ENCODE measurements at places on chromosomes 6 and 20. TPM values are rescaled to one million over a fixed set of nuclear protein-coding genes. Genes with fewer than 3 reads are reported as not detected.

GRCh38 chr20:23021951-23022350, 13.2 kb upstream of the SSTR4 start:
- DNase-seq: no peak

DNA sequence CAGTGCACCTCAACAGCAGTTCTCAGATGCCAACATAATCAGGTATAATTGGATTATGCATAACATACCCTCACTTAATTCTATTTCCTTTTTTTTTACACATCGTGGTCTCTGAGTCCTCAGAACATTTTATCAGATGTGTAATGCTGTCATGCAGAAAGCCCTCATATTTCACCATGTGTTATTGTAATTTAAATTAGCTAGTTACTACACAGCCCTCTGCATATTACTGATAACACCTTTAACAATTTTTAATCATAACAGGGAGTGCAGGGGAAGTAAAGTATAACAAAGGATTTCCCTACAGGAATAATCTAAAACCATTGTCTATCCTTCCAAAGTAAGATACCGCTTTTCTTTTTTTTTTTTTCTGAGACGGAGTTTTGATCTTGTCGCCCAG, 91.9 kb upstream of the CCDC28A start:
- no peak for DNase-seq

DNA sequence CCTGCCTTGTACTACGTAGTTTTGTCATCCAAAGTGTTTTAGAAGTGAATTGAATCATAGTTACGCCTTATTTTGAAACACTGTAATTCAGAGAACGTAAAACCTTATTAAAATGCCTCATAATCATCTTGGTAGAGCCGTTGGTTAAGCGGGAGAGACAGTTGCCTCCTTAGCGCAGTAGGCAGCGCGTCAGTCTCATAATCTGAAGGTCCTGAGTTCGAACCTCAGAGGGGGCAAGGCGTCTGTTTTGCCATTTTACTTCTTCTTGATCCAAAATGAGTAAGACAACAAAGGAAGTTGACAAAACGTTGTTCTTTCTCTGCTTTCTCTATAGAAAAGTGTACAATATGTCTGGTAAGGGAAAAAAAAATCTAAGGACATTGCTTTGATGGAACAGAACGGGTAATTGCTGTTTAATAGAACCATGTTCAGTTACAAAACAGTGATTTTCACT, 20.7 kb upstream of the TRIM27 start:
- DNase-seq: peak; percentile 51

DNA sequence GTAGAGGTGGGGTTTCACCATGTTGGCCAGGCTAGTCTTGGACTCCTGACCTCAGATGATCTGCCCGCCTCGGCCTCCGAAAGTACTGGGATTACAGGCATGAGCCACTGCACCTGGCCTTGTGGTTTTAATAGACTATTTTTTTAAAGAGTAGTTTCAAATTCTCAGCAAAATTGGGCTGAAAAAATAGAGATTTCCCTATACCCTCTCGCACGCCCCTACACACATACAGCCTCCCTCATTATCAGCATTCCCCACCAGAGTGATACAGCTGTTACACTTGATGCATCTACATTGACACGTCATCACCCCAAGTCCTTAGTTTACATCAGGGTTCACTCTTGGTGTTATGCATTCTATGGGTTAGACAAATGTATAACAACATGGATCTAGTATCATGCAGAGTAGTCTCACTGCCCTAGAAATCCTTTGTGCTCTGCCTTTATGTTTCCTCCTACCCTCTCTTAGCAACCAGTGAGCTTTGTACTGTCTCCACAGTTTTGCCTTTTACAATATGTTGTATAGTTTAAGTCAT, 103.6 kb downstream of the CDYL start:
- no peak for DNase-seq

GRCh38 chr6:5995949-5996713, 10.6 kb downstream of the NRN1 start:
- DNase-seq: peak; percentile 66

- no peak for DNase-seq
Measured at GRCh38 chr6:18245642-18246041, 18.7 kb downstream of the DEK start.

GRCh38 chr6:4888841-4889240, 112.6 kb downstream of the CDYL start:
- DNase-seq: no peak

- no peak for DNase-seq
Measured at GRCh38 chr20:57384486-57384885, 6.7 kb upstream of the RBM38 start.

The TNFRSF6B gene
- total RNA-seq: 10.1 TPM

- no peak for DNase-seq
Measured at GRCh38 chr20:61346996-61347395, 94.9 kb downstream of the CDH4 start.

GRCh38 chr6:28838634-28839442, 84.9 kb downstream of the TRIM27 start:
- peak; percentile 87 for DNase-seq

- peak; percentile 82 for DNase-seq
Measured at GRCh38 chr20:19735446-19735845, 22.6 kb upstream of the RIN2 start.

- DNase-seq: no peak
Measured at GRCh38 chr6:24296944-24297343, 60.9 kb downstream of the DCDC2 start.

- DNase-seq: no peak
Measured at GRCh38 chr20:4886771-4887527, 114.4 kb downstream of the SLC23A2 start.

- DNase-seq: no peak
Measured at GRCh38 chr6:1600063-1600763, 9.5 kb upstream of the FOXC1 start.

GRCh38 chr6:133609415-133610226, 279.3 kb upstream of the TCF21 start:
- DNase-seq: no peak

The DACT2 gene
- total RNA-seq: 1.7 TPM

GRCh38 chr6:111837007-111837406, 36.2 kb downstream of the FYN start:
- no peak for DNase-seq

Measured in left cardiac atrium (tissue), 4 donors.